ENCODE measurements at places on chromosomes 3 and 15.

GRCh38 chr15:48592221-48592731 is 53.2 kb downstream of the FBN1 start:
- no peak for DNase-seq

GRCh38 chr3:37040231-37040630 is 46.9 kb downstream of the MLH1 start:
- DNase-seq, result no peak

GRCh38 chr3:137204409-137204808 is 246.6 kb downstream of the IL20RB start:
- DNase-seq, result no peak

DNA sequence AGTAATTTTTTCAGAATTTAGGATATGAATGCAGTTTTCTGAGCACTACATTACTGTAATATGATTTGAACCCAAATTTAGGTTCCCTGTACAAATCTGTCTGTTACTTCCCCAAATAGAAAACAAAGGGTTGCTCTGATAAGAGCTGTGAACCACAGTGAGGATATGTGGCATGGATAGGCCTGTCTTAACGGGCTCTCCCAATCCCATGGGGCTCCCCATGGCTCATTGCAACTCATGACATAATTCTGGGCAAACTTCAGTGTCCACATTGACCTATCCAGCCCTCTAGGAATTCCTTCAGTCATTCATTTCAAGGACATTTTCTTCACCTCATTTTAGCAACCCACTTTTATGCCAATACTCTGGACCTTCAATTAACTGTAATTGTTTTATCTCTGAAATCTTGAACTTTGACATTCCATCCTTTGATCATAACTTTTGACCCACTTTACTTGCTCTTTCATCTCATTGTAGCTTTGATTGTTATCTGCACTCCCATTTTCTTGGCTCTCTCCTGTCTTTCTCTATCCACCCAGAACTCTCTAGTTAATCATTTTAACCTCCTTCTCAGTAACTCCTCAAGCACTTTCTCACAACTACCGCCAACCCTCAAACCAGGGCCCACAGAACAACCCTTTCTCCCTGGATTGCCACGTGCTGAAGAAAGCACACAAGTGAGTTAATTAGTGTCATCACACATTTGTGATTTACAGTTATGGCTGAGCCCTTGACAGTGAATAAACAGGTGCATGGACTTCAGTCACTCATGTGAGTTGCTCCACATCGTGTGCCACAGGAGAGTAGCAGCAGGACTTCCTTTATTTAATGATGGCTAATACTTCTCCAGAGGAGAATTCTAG is 94.9 kb upstream of the AADACL2 start:
- DNase-seq, result no peak

DNA sequence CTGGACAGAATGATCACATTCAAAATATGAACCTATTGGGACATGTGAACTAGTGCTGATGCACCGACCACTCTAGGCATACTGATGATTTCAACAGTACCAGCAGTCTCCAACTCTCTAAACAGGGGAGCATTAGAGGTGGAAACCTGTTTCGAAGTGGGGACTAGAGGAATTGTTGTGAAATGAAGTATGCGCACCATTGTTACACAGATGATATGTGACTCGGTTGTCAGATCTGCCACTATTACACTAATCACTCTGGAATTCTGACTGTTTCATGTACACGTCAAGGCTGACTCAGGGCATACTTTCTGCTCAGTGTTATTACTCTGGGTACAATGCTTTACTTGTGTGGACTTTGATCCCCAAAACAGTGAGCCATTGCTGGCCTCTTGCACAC is 198.2 kb upstream of the UBE2E2 start:
- no peak for DNase-seq

DNA sequence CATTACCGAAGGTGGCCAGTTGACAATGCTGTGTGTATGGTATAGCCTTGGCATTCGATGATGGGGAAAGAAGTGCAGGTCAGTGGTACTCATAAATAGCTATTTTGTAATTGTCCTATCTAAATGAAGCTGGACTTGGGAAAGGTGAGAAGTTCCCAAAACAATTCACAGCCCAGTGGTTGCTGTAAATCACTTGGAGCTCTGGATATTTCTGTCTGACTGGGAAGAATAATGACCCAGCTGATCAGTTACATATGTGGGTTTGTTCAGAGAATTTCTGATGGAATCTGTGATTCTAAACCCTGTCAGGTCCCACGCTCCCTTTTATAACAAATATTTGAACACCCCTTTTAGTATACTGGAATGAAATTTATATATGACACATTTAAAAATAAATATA is 133.9 kb upstream of the PFN2 start:
- DNase-seq, result no peak

- peak; percentile 56 for DNase-seq
Observed at GRCh38 chr3:105752791-105753415, 115.9 kb downstream of the CBLB start.

- no peak for DNase-seq
Observed at GRCh38 chr3:192570821-192571791, 156.2 kb downstream of the FGF12 start.

- DNase-seq, result no peak
Observed at GRCh38 chr15:98799461-98800390, 151.4 kb downstream of the IGF1R start.

DNA sequence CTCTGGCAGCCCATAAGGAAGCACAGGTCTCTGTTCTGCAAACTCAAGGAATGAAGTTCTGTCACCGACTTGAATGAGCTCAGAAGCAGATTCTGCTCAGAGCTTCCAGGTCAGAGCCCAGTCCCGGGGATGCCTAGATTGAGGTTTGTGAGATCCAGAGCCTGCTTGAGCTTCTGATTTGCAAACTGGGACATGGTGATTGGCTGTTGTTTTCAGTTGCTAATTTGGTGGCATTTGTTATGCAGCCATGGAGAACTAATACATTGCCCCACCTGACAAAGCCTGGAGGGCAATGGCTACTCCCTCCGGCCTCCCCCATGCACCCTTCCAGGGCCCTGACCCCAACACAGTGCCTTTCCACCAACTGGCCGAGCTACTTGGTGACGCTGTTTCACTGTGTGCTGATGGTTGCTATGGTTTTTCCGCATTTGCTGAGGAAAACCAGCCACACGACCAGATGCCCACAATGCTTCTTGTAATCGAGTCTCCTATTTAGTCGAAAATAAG is 379.5 kb upstream of the ATP10A start:
- no peak for DNase-seq

DNA sequence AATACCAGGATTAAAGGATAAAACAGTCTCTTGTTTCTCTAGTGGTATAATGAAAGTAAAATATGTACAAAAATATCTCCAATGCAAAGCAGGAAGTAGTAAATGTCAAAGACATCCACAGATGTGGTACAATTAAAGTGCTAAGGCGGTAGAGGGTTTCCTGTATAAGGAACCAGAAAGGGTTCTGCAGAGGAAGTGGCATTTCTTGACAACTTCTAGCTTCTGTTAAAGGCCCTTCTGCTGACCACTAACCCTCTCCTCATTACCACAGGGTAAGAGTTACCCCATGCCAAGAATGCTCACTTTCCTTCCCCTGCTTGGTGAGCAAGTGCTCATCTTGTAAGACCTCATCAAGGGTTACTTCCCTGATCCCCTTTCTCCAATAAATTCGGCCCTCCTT is 883.6 kb upstream of the NR2F2 start:
- DNase-seq, result peak; percentile 47

- DNase-seq, result no peak
Observed at GRCh38 chr3:185789891-185790830, 34.7 kb downstream of the IGF2BP2 start.

GRCh38 chr3:82080792-82081191 is 319.3 kb upstream of the GBE1 start:
- no peak for DNase-seq

- DNase-seq, result no peak
Observed at GRCh38 chr3:144843099-144843498, 871.5 kb downstream of the DIPK2A start.

DNA sequence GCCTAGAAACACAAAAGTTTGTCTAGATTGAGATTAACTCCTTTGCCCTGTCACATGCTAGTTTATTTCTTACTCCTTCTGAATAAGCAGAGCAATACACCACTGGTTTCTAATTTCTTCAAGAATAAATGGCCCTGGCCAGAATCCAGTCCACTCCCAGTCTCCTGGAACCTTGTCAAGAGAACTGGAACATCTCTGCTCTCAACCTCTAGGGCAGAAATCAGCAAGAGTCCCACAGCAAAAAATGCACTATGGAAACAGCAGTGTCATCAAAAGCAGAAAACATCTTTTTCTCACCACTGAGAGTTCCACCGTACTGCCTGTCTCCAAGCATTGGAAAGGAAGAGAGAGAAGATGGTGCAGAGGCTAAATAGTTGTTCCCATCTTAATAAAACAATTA is 35.9 kb upstream of the PPP2R3A start:
- DNase-seq, result no peak

DNA sequence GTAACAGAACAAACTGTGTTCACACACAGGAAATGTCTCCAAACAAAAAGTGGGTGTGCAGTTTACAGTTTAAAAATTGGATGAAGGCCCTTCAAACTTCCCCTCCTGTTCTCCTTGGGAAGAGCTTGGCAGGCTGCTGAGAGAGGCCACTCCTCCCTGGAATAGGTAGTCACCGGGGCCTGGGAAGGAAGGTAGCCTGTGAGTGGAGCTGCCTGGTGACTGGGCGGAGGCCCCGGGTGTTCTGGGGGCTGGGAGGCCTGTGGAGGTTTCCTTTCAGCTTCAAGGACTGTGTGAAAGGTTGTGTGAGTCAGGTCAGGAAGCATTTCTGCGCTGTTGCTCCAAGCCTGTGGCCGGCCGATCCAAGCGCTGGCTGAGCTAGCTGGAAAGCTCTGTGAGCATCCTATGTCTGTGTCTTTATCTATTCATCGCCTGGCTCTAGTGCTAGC is 14.1 kb downstream of the SLCO3A1 start:
- no peak for DNase-seq

All from activated CD4-positive, alpha-beta T cell treated with anti-CD3 and anti-CD28 coated beads, Interleukin-2, amount 50 U/mL, for 16 hours (primary cell).